ENCODE measurements at places on chromosomes 1 and 21.

DNA sequence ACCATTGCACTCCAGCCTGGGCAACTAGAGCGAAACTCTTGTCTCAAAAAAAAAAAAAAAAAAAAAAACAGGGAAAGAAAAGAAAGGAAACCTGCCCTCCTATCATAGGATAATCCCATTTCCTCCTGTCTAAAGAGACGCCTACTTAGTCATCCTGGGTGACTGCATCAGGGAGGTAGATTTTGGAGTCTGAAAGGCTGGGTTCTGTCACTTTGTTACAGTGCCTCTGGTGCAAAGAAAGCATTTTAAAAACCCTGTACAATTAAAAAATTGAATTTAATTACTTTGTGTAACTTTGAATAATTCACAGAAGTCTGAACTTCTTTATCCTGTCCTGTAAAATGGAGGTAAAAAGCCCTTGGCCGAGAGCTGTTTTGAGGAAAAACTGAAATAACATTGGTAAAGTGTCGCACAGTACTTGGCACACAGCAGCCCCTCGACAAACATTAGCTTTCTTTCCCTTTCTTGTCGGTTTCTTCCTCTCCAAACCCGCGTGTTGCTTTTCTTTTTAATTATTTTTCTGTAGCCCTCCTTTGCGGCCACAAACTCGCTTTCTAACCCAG, 657 bp upstream of the HDAC1 start:
- peak; percentile 59 for DNase-seq

- no peak for DNase-seq
Observed at GRCh38 chr1:179826626-179827280, 50.9 kb downstream of the TOR1AIP2 start.

GRCh38 chr1:109112652-109113285, 1.1 kb upstream of the ELAPOR1 start:
- peak; percentile 96 for DNase-seq

DNA sequence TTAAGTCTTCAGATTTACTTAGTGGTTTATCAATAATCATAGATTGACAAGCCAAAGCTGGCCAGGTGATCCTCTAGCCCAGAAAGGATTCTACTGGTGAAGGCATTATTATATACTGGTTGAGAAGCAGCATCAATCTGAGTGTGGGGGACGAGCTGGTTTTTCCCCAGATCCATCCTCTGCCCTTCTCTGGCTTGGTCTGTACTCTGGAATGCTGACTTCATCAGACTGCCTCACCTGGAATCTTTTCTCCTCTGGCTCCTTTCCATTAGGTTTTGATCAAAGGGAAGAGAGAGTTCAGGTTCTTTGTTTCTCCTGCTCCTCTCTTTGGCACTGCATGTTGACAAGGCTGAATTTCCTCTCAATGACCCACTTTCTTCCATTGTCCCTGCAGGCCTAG, 93.9 kb downstream of the KCTD3 start:
- DNase-seq: no peak

DNA sequence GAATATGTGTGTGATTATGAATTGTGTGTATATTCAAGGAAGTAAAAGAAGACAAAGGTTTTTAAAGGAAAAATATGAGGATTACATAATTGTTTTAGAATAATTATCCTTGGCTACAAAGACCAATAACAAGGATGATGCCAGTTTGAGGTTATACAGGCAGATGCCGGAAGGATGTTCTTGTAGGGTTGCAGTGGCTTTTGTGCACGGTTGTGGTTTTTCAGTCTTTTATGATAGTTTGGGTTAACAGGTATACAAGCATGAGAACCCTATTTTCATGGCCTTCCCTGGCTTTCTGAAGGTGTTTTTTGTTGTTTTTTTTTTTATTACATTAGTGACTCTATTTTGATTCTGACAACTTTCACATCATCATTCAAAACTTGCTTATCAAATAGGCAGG, 4.9 kb downstream of the CR2 start:
- DNase-seq: no peak

DNA sequence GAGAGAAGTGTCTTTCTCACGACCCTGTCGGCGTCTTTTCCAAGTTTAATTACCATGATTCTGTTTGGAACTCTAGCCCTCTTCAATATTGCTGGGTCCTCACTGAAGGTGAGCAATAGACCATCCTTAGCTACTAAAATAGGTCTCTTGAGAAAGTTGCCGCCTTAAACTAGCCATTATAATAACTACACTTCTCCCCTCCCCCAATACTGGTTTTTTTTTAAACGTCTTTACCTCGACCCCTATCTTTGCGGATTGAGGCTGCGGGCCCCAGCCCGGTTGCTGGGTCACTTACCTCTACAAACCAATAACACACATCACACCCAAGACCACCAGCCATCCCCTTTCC, 672 bp downstream of the ENSA start:
- no peak for DNase-seq

GRCh38 chr1:182549346-182549745, 39.7 kb downstream of the RNASEL start:
- no peak for DNase-seq

GRCh38 chr1:3814771-3815561, 18.7 kb upstream of the LRRC47 start:
- DNase-seq: no peak

DNA sequence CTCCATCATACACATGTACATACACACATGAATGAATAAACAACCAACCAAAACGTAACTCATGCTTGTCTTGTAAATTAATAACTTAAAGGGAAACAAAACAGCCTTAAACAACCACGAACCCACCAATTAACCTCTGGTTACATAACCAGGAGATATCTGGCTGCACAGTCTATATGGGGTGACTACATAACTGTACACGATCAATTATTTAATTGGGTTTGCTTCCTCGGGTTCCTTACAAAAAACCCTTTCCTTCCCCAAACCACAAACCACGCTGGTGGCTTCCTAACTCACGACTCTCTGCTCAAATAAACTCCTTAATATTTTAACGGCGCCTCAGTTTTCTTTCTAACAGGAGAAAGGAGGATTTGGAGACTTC, 744 bp downstream of the ZNF670 start:
- DNase-seq: peak; percentile 5

GRCh38 chr1:27035344-27035743, 22.7 kb upstream of the TENT5B start:
- no peak for DNase-seq

- DNase-seq: no peak
Observed at GRCh38 chr1:171206978-171207355, 21.9 kb downstream of the FMO2 start.
